Right lung (tissue), 10 donors: ENCODE measurements at places on chromosomes 6 and 20. TPM values are rescaled to one million over a fixed set of nuclear protein-coding genes. Genes with fewer than 3 reads are reported as not detected.
A peak's percentile ranks its signal among the peaks of the same experiment; 100 is the strongest.

The TOX2 gene
- 31.7 TPM for polyA plus RNA-seq

- no peak for DNase-seq
Measured at GRCh38 chr6:4588581-4588980, 187.6 kb upstream of the CDYL start.

The DHX16 gene
- polyA plus RNA-seq, result 36.0 TPM

- DNase-seq, result no peak
Measured at GRCh38 chr6:150271501-150272263, 97.1 kb upstream of the IYD start.

The ADTRP gene
- polyA plus RNA-seq, result 2.1 TPM

The EEF1A1 gene
- polyA plus RNA-seq, result 27,507 TPM

The ID4 gene
- 46.3 TPM for polyA plus RNA-seq

DNA sequence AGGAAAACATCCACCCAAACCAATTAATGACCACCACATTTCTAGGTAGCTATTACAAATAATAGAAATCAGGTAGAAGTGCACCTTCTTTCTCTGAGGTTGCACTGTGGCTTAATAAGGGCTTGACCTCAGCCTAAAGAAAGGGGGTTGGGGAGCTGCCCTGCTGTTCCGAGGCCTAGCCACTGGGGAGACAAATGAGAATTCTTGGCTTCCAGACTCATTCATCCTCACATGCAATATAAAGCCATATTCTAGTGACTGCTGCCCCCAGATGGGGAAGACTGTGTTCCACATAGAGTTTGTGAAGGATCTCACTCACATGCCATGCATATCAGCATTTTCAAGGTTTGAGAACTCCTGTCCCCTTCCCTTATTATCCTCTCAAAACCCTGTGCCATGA, 22.9 kb downstream of the SAYSD1 start:
- DNase-seq, result no peak

DNA sequence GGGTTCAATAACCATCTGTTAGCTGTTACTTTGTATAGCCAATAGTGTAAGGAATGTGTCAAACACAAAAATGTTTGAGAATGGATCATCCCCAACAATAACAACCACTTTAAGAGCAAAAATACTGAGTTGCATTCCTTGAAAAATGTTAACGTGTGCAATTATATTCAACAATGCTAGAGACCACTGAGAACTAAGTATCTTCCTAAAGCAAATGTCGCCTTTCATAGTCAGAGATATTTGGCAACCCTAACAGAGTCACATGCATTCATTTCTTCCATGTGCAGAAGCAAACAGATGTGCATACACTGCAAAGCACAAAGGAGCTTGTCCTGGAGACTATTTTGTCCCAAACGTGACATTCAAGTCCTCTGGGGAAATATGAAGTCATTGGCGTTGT, 448.6 kb downstream of the GJA1 start:
- no peak for DNase-seq

The VTA1 gene
- polyA plus RNA-seq, result 86.2 TPM

- peak; percentile 10 for DNase-seq
Measured at GRCh38 chr20:14142171-14142570, 146.9 kb downstream of the MACROD2 start.

GRCh38 chr6:137808191-137808590, 58.9 kb upstream of the TNFAIP3 start:
- no peak for DNase-seq

GRCh38 chr6:33850869-33851541, 47.2 kb upstream of the MLN start:
- no peak for DNase-seq

The KCNK16 gene
- polyA plus RNA-seq, result 0.33 TPM

The UBD gene
- 1.6 TPM for polyA plus RNA-seq

DNA sequence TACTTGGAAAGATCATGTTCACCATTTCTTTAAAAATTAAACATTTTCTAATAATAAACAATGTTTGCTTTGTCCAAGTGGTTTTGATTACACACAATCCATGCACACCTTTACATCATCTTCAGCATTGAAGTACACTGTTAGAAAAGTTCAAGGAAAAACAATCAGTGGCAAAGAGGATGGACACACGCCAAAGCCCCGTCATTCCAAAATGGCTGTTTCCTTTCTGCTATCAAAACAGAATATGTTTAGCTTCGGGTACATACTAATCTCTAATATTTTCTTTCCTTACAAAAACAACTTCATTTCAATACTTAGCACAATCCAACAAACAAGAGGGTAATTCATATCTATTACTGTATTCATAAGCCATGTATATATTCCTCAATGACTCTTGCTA, 24.5 kb downstream of the REPS1 start:
- no peak for DNase-seq

GRCh38 chr6:95117236-95117635, 460.1 kb upstream of the MANEA start:
- no peak for DNase-seq

GRCh38 chr20:39758876-39759275, 796.7 kb downstream of the DHX35 start:
- DNase-seq, result no peak

The ZNF391 gene
- polyA plus RNA-seq, result 20.4 TPM

DNA sequence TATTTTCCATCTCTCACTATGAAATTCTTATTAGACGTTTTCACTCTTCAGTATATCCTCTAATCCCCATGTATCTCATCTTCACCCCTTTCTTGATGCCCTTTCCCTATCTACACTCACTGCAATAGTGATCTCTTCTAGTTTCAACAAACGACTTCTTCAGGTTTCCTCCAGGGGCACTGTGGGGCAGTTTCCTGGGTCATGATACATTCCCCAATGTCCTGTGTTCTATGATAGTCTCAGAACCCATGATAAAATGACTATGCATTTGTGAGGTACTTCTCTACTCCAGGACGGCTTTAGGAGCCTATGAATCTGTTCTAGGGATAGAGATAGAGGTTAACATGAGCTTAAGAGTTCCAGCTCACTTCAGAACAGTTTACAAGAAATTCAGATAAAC, 183.3 kb downstream of the FOXC1 start:
- no peak for DNase-seq

GRCh38 chr6:16244869-16245451, 6.6 kb downstream of the GMPR start:
- DNase-seq, result no peak

The COL11A2 gene
- 5.9 TPM for polyA plus RNA-seq

The SGK2 gene
- 8.6 TPM for polyA plus RNA-seq

The KCNQ5 gene
- 1.9 TPM for polyA plus RNA-seq

The RIMS4 gene
- polyA plus RNA-seq, result 2.1 TPM

GRCh38 chr6:76000629-76001028, 71.8 kb downstream of the IMPG1 start:
- DNase-seq, result no peak

DNA sequence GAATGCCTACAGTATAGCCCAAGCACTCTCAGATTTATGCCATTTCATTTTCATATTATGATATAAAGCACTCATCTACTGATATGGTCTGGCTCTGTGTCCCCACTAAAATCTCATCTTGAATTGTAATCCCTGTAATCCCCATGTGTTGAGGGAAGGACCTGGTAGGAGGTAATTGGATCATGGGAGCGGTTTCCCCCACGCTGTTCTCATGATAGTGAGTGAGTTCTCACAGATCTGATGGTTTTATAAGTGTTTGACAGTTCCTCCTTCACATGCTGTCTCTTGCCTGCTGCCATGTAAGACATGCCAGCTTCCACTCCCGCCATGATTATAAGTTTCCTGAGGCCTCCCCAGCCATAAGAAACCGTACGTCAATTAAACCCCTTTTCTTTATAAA, 171.7 kb downstream of the OTOR start:
- DNase-seq, result no peak

DNA sequence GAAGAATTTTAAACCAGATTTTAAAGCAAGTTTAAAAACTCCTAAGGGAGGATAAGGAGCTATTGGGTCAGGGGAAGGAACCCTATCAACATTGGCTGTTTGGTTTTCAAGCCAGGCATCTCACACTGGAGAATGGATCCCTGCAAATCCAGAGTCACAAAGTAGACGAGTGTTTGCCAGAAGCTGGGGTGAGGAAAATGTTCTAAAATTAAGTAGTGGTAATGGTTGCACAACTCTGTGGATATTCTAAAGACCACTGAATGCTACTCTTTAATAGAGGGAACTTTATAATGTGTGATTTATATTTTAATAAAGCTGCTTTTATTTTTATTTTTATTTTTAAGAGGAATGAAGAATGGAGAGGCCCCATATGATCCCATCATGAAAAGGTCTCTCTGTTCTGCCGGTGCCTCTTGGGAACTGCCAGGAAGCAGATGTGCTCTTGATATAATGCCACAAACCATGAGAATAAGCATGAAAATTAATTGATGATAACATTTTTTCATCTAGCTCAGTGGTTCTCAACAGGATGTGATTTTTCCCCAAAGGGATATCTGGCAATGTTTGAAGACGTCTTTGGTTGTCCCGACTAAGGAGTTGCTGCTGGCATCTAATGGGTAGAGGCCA, 379.0 kb upstream of the CNR1 start:
- no peak for DNase-seq

DNA sequence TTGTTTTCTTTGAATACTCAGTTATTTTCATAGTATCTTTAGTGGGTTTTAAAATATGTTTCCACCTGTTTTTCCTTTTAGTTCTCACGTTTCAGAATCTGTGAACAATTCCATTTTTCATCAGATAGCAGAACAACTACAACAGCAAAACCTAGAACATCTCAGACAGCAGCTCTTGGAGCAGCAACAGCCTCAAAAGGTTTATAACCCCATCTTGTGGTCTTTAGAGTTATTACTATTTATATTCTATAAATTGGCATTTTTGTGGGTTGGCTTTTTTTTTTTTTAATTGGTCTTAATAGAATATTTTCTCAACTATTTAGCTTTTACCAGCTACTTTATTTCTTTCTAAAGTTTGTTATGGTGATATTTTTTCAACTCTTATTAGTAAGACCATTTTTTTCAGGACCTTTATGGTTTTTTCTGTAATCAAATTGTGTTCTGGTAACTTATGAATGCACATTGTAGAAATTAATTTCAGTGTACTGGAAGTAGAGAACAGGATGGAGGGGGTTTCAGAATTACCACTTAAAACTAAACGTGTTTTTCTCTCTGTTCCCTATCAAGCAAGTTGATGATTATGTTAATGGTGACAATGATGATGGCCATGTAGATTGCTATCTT, 72.2 kb downstream of the SCAF8 start:
- peak; percentile 25 for DNase-seq

DNA sequence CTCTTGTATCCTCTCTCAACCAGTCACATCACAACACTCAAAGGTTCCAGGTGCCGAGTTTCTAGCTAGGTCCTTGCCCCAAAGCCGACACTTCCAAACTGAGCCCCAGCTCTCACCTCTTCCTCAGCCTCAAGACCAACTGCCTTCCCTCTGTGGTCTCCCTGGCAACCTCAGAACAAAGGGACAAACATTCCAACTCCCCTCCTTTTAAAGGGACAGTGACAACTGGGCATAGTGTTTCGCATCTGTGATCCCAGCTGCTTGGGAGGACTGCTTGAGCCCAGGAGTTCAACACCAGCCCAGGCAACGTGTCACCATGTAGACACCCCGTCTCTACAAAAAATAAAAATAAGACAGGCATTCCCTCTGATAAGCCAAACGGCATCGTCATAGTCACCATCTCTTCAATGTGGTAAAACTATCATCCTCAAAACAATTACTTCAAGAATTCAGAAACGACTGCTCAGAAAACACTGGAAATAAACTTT, 11.3 kb downstream of the DIDO1 start:
- DNase-seq, result peak; percentile 48

The ACTR5 gene
- polyA plus RNA-seq, result 11.9 TPM

DNA sequence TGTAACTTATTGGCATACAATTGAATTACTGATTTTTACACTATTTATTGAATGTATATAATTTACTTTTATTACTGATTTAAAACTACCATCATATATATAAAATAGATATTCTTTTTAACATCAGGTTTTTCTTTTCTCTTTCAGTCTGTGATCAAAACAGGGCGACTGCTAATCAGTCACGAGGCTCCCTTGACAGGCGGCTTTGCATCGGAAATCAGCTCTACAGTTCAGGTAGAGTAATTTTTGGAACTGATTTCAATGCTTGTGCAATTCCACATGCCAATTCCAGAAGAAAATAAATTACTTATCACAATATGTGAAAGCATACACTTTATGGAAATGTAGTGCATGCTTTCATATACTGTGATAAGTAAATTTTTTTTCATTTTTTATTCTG, 166.5 kb downstream of the BCKDHB start:
- DNase-seq, result no peak

GRCh38 chr20:16228722-16229121, 344.5 kb downstream of the KIF16B start:
- DNase-seq, result no peak

GRCh38 chr6:131950767-131951575, at the start of gene CCN2:
Gene CCN2, minus strand, starts transcription at chr6:131951372. Its CDS starts 200 bp downstream, at chr6:131951172.
- peak; percentile 73 for DNase-seq

DNA sequence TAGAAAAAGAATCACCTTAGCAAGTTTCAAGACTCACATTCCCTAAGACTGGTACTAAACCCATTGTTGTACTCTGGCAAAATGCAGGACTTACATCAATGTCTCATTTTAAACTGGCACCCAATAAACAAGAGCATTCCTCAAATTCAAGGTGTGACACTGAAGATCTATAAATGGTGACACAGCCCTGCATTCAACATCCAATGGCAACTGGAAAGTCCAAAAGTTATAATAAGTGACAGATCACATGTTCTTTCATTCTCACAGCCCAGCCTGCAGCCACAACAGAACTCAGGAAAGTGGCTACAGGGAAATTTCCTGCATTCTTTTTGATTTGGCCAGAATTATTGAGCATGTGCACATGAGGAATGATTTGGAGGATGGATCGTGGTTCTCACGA, 57.5 kb downstream of the MBOAT1 start:
- no peak for DNase-seq

GRCh38 chr6:146913842-146914488, 290.3 kb upstream of the STXBP5 start:
- peak; percentile 73 for DNase-seq
